ENCODE measurements at places on chromosomes 5 and 9.
A peak's percentile ranks its signal among the peaks of the same experiment; 100 is the strongest.

DNA sequence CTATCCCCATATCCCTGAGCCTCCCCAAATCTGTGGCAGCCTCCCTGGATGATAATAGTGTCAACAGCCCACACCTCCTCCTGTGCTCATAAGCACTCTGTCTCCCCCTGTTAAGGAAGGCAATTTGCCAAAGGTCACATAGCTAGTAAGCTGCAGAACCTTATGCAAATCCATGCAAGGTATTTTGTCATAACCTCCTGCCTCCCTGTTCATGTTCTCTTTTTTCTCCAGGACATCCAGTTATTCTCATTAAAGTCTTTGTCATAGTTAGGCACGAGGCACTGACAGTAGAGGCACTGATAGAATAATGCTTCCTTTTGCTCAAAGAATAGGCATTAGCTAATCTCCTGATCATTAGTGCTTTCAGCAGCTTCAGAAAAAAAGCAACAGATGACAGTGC lies 10.2 kb upstream of the AUH start:
- DNase-seq = no peak

GRCh38 chr5:140969880-140970279 lies 3.6 kb downstream of the PCDHAC2 start:
- no peak for DNase-seq

DNA sequence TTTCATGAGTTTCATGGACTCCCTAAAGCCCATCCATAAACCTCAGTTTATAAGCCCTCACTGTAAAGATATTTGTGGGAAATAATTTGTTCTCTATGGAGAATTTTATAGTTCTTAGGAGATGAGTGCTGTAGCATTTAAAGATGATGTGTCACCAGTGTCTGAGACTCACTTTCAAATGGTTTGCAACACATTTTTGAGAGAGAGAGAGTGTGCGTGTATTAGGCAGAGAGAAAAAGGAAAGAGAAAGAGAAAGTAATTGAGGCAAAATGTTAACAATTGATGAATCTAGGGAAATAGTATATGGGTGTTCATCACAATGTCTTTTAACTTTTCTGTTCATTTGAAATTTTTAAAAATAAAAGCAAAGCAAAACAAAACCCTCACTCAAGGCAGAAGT lies 479.0 kb downstream of the ZSWIM6 start:
- no peak for DNase-seq

DNA sequence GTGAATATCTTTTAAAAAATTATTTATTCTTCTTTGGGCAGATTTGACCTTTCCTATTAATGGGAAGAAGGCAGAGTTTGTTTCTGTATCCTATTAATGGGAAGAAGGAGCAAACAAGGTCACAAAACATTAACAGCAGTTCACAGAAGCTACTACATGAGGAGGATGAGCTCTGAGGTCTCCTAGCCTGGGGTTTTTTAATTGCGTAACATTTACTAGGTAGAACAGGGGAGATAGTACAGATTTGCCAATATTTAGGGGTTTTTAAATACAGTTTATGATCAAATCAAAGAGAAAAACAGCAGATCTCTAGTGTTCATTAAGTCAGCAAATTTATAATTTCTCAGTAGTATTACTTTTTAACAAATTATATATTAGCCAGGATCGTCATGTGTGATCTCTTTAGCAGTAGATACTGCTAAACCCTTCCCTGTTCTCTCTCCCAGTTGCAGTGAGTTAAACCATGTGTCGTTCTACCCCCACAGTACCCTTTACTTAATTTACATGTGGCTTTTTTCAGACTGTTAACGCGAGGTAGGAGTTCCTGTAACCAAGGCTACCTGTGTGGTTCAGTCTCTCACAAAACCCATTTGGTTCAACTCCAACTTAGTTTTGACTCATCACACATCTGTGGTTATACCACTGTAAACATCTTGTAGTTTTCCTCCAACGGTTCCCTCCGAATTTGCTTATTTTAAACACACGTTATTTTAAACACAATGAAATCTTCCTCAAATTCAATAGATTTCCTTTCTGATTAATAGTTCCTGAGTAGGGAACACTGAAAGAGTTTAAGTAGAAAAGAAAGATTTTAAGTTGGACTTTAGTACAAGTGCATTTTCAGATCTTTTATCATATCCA lies 13.3 kb downstream of the SLC25A46 start:
- no peak for DNase-seq

- no peak for DNase-seq
Observed at GRCh38 chr9:27371382-27371781, 74.4 kb upstream of the EQTN start.

GRCh38 chr9:124102363-124102762 lies 90.8 kb downstream of the LHX2 start:
- DNase-seq = no peak

DNA sequence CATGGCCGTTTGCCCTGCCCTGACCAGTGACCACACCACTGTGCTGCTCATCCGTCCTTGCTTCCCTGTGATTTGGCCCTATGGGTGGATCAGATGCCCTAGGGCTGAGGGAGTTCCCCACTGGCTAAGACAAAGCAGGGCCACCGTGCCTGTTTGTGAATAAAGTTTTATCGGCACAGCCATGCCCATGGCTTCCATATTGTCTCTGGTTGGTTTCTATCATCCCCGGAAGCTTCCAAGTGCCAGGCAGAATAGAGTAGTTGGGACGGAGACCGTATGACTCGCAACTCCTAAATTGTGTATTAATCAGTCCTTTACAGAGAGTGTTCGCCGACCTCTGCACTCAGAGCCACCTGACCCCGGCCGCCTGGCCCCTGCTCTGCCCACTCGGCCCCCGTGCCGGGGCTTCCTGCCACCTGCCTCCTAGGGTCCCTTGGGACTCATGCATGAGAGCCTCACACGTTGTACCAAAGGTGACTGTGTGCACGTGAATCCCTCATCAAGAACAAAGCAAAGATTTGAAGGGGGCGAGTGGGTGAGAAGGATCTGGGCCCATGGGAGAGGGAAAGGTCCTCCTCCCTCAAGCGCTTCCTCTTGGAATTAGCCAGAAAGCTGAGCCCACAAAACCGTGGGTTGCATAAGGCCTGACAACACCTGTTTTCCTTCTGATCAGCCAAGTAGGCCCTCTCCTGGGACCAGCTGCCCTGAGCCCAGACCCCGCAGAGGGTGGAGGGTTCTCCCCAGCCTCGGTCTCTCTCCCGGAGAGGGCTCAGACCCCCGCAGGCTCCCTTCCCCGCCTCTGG lies 11.7 kb upstream of the FCN2 start:
- no peak for DNase-seq

GRCh38 chr5:139133282-139133681 lies 64.9 kb downstream of the SIL1 start:
- DNase-seq = no peak

DNA sequence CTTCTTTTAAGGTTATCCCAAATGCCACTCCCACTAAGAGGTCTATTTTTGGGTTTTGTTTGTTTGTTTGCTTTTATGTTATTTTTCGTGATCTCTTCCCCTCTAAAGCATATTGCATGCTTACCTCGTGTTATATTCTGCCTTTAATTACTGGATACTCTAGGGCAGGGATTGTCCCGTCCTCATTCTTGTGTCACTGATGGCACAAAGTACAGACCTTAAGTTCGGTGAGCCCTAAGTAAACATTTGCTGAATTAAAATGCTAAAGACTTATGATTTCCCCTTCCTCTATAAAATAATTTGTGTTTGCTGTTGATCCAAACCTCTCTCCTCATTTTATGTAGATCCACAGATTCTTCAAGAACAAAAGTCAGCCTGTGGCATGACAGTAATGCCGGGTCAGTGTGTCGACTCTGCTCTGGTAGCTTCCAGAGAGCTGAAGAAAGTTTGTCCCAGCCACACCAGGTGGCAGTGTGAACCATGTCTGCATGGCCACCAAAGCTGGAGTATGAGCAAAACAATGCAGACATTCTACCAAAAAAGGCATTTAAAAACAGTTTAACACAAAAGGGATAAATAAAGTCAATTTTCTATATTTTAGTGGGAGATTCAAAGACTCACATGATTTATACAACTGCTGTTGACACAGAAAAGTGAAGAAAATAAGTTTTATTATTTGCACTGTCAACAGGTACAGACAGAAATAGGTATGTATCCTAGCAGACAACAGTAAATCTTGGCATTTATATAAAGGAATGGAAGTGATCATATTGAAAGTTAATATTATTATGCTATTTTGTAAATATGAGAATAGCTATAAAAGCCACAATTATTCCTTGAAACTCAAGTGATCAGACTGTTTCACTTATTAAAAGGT lies 17.9 kb upstream of the POC5 start:
- peak; percentile 12 for DNase-seq

GRCh38 chr9:89339807-89340206 lies 21.5 kb downstream of the SECISBP2 start:
- DNase-seq = no peak

GRCh38 chr9:12934545-12935272 lies 159.9 kb downstream of the LURAP1L start:
- no peak for DNase-seq

GRCh38 chr9:15103290-15103689 lies 193.1 kb upstream of the FREM1 start:
- no peak for DNase-seq

DNA sequence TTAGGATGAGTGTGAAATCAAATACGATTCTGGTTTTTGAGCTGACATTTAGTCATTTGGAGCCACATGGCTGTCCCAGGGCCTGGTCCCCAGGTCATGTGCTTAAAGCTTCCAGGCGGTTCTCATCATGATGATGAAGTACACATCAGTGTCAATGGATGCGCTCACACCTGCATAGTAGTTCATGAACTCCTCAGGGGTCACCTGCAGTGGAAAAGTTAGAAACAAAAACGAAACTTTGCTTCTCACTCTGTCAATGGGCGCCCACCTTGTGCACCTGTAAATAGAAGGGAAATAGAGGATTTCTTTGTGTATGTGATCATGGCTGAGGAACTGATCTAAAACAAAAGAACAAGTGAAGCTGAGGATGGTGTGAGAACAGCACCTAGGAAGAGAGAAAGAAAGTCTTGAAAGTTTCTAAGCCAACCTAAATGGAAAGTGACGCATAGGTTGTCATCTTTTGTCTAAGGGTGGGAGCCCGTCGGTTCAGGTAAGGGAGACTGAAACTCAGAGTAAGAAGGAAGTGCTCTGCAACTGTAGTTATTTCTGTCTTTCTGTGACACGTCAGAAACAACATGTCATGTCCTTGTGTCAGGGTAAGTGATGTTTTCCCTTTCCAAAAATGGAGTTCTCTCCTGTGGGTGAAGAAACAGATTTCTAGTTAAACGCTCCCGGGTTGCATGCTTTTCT lies 33.8 kb downstream of the CAPSL start:
- peak; percentile 54 for DNase-seq

DNA sequence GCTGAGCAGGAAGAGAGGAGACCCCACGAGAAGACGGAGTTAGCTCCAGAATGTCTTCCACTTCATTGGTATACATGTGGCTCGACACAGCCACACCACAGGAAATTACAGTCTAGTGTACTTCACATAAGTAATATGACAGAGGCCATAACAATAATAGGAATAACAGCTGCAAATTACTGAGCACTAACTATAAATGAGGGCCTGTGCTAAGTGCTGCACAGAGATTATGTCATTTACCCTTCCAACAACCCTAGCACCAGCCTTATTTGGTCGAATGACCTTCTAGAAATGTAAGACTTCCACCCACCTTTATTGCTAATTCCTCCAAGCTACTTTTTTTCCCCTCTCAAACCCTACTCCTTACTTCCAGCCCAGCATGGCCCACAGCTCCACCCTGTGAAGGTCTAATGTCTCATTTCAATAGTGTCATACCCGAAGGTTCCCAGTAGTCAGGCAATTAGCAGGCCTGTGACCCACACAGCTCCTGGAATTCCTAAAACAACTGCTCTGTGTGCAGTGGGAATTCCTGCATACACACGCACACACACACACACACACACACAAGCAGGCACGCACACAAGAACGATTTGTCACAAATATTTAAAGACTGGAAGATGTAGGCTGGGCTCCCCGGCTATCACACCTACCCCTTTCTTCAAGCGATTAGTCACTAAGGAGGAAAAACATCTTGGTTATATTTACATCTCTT lies 134.5 kb downstream of the FRMD3 start:
- no peak for DNase-seq

- DNase-seq = no peak
Observed at GRCh38 chr9:126360073-126360472, 33.4 kb downstream of the MVB12B start.

DNA sequence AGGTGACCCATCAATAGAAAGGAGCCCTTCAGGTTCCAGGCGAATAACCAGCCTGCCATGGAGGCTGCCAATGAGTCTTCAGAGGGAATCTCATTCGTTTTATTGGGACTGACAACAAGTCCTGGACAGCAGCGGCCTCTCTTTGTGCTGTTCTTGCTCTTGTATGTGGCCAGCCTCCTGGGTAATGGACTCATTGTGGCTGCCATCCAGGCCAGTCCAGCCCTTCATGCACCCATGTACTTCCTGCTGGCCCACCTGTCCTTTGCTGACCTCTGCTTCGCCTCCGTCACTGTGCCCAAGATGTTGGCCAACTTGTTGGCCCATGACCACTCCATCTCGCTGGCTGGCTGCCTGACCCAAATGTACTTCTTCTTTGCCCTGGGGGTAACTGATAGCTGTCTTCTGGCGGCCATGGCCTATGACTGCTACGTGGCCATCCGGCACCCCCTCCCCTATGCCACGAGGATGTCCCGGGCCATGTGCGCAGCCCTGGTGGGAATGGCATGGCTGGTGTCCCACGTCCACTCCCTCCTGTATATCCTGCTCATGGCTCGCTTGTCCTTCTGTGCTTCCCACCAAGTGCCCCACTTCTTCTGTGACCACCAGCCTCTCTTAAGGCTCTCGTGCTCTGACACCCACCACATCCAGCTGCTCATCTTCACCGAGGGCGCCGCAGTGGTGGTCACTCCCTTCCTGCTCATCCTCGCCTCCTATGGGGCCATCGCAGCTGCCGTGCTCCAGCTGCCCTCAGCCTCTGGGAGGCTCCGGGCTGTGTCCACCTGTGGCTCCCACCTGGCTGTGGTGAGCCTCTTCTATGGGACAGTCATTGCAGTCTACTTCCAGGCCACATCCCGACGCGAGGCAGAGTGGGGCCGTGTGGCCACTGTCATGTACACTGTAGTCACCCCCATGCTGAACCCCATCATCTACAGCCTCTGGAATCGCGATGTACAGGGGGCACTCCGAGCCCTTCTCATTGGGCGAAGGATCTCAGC lies at the start of gene OR1K1:
TSS of gene OR1K1 (plus strand) at position 58 of the 995 bp plus-strand sequence. CDS start at position 58, 0 bp downstream.
- DNase-seq = no peak

- no peak for DNase-seq
Observed at GRCh38 chr9:30630459-30630858, 1754.0 kb upstream of the ACO1 start.

All from activated naive CD4-positive, alpha-beta T cell treated with anti-CD3 and anti-CD28 coated beads, Interleukin-2, amount 50 U/mL, for 16 hours (primary cell).